T-helper 17 cell (primary cell): ENCODE measurements at places on chromosomes 4 and X. TPM values are rescaled to one million over a fixed set of nuclear protein-coding genes. Genes with fewer than 3 reads are reported as not detected.

Gene HSFX2
- not detected for total RNA-seq

Gene RNF128
- total RNA-seq = not detected

Gene ZNF630
- 1.3 TPM for total RNA-seq

Gene SHOX
- total RNA-seq = not detected

Gene ARMCX1
- 0.30 TPM for total RNA-seq

Gene ADGRA3
- total RNA-seq = 0.16 TPM

Gene ACOX3
- 11.3 TPM for total RNA-seq

Gene FRMPD4
- not detected for total RNA-seq

Gene UGT2B17
- total RNA-seq = not detected

Gene C4orf36
- total RNA-seq = not detected

Gene ZNF182
- total RNA-seq = 4.7 TPM

DNA sequence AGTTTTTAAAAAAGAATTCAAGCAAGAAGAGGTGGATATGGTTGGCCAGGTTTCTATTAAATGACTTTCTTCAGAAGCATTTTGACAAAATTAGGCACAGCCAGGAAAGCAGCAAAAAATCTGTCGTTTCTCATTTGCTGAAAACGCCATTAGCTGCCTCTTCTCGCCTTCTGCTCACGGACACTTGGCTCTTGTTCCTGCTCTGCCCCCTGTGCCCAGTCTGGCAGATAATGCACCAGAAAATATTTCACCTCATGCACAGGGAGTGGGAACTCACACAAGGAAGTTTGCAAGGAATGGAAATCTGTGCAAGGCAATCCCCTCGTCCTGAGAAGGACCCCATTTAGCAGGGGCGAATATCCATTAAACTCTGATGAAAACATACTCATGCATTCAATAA is 260.0 kb downstream of the PACRGL start:
- DNase-seq = no peak

DNA sequence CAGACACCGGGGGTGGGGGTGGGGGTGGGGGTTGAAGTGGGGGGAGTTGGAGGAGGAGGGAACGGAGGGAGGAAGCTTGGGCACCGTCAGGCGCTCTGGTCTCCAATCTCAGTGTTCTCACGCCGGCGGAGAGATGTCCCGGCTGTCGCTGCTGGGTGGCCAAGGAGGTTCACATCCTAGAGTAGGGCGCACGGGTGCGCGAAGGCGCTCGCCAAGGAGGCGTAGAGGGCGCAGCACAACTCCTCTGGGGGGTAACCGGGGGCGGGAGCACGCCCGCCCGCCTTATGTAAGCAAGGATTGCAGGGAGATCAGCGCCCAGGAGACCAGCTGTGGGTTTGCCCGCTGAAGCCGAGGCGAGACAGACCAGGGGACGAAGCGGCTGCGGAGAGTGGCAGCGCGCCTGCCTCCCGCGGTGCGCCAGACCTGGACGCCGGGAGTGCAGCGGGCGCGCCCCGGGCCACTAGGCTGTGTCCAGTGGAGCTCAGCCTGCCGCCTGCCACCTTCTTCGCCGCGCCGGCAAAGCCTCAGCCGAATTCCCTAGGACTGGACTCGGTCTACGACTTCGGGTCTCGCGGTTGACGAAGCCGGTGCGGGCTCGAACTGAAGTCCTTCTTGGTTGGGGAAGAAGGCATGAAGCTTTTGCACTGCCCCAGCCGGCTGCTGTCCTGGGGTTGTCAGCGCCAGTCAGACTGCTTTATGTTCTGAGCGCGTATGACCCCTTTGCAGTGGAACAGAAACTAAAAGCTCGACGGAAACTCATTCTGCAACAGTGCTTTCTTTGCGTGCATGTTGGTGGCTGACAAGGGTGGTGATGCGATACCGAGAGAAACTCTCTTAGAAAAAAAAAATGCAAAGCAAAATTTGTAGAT is 707 bp upstream of the UNC5C start:
- no peak for DNase-seq

DNA sequence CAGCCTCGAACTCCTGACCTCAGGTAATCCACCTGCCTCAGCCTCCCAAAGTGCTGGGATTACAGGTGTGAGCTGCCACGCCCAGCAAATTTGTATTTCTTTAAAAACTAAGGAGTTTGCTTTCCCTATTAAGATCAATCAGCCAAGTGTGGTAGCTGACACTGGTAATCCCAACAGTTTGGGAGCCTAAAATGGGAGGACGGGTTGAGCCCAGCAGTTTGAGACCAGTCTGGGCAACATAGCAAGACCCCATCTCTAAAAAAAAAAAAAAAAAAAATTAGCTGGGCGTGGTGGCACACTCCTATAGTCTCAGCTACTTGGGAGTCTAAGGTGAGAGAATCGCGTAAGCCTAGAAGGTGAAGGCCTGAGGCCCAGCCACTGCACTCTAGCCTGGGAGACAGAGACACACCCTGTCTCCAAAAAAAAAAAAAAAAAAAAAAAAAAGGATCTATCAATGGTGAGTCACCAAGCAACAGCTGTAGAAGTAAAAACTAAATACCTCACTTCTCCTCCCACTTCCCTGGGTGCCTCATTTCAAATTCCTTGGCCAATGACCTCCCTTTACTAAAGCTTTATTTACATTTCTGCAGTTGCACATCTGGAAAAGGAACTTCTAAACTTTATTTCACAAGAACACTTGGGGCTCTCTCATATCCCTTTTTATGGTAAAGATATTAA is 54.5 kb downstream of the LDB2 start:
- DNase-seq = no peak

- no peak for DNase-seq
Observed at GRCh38 chrX:19097553-19098283, 24.6 kb downstream of the ADGRG2 start.

DNA sequence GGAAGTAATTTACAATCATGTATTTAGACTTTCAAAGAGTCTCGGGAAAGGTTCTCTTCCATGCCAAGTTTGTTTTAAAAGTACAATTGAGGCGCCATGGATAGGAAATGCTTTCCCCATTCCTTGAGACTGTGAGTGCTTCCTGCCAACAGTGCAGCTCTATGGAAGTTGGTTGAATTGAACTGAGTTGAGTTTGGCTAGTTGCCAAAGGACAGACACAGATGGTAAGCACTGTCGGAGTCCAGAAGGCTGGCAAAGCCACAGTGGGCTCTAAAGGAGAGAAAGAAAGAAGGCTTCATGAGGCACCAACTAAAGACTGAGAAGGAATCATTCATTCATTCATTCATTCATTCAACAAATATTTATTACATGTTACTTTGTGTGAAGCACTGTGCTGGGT is 4.3 kb upstream of the KCNE5 start:
- DNase-seq = no peak

DNA sequence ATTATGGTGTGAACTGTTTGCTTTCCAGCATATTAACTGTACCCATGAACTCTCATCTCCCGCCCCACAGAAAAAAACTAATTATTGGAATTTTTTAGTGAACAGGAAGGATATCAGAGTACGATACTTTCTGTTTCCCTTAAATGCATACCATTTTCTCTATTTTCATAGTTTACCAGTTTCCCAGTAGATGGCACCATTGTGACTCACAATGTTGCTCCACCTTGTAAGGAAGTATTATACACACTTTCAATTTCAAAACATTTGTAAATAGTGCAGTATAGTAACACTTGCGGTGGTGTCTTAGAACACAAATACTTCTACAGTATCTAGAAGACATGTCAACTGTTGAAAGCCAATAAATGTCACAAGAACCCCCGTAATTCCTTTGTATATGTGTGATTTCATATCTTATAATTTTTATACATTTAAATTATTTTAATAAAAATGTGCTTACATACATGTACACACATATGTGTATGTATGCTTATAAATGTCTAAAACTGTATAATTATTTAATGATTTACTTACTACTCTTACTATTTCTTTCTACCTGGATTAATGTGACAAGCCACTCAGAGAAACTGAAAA is 167.3 kb downstream of the SLIT2 start:
- no peak for DNase-seq

GRCh38 chr4:69124941-69125340 is 28.7 kb downstream of the UGT2B7 start:
- no peak for DNase-seq

DNA sequence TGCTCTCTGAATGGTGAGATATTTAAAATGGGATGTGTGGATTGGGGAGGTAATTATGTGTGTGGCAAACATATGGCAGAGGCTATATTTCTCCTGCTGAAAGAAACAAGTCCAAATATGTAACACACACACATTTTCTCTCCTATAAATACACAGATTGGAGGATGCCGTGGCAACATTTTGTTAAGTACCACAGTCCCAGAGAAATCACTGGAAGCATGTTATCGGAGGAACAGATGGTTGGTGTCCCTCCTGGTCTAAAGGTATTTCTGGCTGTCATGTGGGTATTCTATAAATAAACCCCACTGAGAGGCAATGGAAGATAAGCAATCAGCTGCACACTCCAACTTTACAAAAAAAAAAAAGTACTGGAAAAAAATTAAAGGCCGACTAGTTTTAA is 528.3 kb upstream of the BOD1L1 start:
- DNase-seq = no peak

- no peak for DNase-seq
Observed at GRCh38 chr4:70197842-70198241, 2.3 kb downstream of the ODAM start.

- DNase-seq = no peak
Observed at GRCh38 chrX:132270699-132271098, 51.5 kb upstream of the RAP2C start.
